ENCODE measurements at places on chromosomes 2 and 18.

- no peak for DNase-seq
These were observed 292.6 kb downstream of the PRKCE start for GRCh38 chr2:45944074-45944473.

GRCh38 chr2:2044269-2045057, 286.6 kb downstream of the MYT1L start:
- no peak for DNase-seq

DNA sequence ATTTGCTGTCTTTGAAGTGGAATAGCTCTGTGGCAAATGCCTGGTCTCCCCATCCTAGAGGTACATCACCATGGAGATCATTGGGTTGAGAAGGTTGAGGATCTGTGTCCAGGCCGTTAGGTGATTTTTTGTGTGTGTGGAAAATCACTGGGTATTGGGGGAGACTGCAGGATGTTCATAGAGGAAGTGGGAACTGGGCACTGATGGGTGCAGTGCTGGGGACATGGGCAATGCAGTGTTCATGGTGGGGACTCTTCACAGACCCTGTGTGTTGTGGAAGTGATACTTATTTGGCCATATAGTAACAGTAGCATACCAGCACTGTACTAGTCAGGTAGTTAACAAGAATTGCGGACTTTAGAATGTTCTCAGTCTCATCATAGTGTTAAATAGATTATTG, 34.9 kb downstream of the ATP9B start:
- DNase-seq, result no peak

DNA sequence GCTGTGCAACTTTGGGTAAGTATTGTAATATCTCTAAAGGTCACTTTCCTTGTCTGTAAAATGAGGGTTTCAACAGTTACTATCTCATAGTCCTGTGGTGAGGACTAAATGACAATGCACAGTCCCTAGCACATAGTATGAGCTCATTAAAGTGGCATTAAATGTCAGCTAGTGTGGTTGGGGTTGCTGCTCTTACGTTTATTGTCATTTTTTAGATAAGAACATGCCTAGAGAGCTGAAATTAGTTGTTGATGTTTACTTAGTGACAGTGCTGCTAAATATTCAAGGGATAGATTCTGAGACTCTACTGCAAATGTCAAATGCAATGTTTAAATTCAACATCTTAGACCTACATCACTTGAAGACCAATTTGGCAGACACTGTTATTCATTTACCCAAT, 356.1 kb upstream of the ETAA1 start:
- no peak for DNase-seq

- no peak for DNase-seq
These were observed 10.3 kb upstream of the ACKR3 start for GRCh38 chr2:236558993-236559978.

GRCh38 chr2:237723602-237724001, 75.0 kb upstream of the RBM44 start:
- DNase-seq, result peak; percentile 59

GRCh38 chr2:187982668-187983067, 309.0 kb upstream of the GULP1 start:
- peak; percentile 20 for DNase-seq

- DNase-seq, result no peak
These were observed 135.9 kb downstream of the VAPA start for GRCh38 chr18:10049747-10050146.

GRCh38 chr2:24919506-24920097, 435 bp downstream of the ADCY3 start:
- no peak for DNase-seq

DNA sequence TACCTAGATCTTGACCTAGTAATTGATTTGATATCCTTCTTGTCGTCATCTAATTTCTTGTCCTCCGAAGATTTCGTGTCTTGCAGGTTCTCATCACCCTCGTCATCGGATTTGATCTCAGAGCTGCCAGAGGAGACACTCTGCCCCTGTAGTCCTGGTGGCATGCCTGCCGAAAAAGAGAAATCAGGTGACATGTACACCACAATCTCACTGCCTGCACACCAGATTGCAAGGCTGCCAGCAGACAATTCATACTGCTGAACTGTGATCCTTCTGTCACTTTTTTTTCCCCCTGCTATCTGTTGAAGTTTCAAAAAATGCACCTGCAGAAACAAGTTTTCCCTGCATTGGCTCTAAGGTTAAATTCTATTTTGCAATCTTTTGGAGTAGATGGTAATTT, 273.2 kb upstream of the CCDC68 start:
- DNase-seq, result no peak

- no peak for DNase-seq
These were observed 197.8 kb upstream of the MEIS1 start for GRCh38 chr2:66236816-66237802.

GRCh38 chr2:7032371-7032770, 115.2 kb downstream of the RNF144A start:
- no peak for DNase-seq

DNA sequence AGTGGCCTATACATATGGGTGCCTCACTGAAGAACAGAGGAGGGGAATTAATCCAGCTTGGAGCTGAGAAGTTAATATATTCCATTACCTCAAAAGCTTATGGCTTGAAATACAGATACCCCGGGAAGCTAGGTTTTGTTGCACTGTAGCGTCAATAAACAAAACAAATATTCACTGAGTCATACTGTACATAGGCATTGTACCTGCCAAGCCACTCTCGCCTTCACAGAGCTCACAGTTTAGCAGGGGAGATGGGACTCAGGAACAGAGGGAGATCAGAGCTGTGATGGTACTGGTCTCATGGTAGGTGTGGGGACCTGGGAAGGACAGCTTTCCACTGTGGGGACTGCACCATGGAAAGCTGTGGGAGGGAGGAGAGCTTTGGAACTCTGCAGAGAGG, 111.2 kb upstream of the ST6GAL2 start:
- no peak for DNase-seq

DNA sequence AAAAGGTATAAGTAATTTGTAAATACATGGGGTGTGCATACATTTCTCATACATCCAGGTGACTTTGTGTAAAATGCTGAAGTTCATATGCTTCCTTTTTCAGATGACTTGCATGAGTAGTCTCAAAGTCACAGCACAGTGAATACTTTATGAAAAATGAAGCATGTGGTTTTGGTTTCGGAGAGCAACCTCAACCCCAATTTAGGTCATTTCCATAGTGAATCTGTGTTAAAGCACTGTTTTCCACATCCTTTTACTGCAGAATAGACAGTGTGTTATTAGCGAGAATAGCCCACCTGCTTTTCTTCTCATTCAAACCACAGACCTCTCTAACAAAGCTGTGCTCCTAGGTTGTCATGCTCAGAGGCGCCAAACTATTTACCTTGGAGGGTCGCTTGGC, 204.4 kb upstream of the RASGRP3 start:
- DNase-seq, result no peak

GRCh38 chr2:176685908-176686307, 416.7 kb downstream of the MTX2 start:
- no peak for DNase-seq

GRCh38 chr2:88179228-88179679, 9.1 kb downstream of the THNSL2 start:
- DNase-seq, result no peak

DNA sequence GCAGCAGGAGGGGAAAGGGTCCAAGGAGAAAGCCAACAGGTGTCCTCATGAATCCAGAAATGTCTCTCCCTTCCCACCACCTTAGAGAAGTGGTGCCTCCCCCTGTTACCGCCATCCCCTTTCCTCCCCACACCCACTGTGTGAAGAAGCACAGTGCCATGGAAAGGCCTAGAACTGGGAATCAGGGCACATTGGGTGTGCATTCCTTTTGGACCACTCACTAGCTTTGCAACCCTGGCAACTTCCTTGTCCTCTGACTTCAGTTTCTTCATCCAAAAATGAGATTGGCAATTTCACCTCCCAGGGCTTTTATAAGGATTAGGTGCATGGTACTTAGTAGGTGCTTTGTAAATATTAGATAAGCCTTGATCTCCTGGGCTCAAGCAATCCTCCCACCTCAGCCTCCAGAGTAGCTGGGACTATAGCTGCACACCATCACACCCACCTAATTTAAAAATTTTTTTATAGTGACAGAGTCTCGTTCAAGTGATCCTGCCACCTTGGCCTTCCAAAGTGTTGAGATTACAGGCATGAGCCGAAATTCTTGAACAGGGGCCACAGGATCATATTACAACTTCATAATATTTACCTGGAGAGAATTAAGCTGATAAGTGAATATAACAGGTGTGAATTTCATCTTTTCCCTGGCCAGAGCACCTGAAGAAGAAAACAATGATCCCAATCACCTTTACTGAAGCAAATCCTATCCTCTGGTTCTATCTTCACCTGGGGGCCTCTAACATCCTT, 97.9 kb upstream of the TAF1B start:
- no peak for DNase-seq

DNA sequence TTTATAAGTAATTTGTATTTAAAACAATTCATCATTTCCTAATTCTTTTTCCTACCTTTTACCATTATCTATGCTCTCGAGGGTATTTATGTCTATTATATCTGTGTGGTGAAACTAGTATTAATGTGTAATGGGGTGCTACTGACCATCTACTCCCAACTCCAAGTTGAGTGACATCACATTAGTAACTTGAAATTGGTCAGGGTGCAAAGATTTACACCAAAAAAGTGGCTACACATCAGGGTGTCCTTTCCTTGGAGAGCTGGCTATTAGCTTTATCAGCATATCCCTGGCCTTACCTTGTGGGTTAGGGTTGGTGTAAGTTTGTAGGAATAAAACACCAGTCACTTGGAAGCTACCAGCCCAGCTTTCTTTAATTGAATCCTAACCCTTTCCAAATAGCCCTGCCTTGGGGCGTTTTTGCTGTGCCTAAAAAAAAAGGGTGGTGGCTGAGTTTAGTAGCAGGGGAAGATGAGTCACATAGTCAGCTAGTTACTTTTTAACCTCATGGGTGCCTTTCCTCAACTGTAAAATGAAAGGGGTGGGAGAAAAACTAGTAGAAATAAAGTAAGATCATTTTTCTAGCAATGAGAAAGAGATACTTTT, 14.0 kb downstream of the ANXA4 start:
- no peak for DNase-seq

- no peak for DNase-seq
These were observed 888.0 kb downstream of the EPHA4 start for GRCh38 chr2:220684099-220684498.

- no peak for DNase-seq
These were observed 26.8 kb downstream of the FAM178B start for GRCh38 chr2:96959406-96960110.

DNA sequence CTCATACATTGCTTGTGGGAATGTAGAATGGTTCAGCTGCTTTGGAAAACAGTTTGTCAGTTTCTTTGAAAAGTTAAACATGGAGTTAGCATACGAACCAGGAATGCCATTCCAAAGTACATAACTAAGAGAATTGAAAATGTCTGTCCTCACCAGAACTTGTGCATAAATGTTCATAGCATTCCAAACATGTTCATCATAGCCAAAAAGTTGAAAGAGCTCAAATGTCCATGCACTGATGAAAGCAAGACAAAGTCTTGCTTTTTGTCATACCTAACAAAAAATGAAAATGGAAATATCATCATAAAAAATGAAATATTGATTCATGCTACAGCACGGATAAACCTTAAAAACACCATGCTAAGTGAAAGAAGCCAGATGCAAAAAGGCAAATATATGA, 408.8 kb upstream of the UBE2E3 start:
- no peak for DNase-seq

DNA sequence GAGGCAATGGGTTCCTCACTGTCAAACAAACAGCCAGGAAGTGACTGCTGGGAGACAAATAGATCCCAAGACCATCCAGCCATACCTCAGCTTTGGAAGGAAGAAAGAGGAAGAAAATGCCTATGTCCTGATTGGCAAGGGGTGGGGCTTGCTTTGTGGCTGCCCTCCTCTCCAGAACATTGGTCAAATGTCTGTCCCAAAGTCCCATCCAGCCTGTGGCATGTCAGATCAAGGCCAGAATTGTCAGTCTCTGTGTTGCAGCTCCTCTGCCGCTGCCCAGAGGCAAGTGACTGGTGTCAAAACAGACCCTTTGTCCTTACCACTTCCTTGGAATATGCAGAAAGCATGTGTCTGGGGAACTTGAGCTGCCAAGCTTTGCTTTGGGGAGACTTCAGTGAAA, 63.0 kb upstream of the SMAD2 start:
- DNase-seq, result no peak

GRCh38 chr2:241007111-241007510, 8.7 kb downstream of the SNED1 start:
- DNase-seq, result no peak

GRCh38 chr18:28175930-28176697, 816 bp downstream of the CDH2 start:
- DNase-seq, result peak; percentile 21

GRCh38 chr18:261398-262073, 6.3 kb downstream of the THOC1 start:
- no peak for DNase-seq

DNA sequence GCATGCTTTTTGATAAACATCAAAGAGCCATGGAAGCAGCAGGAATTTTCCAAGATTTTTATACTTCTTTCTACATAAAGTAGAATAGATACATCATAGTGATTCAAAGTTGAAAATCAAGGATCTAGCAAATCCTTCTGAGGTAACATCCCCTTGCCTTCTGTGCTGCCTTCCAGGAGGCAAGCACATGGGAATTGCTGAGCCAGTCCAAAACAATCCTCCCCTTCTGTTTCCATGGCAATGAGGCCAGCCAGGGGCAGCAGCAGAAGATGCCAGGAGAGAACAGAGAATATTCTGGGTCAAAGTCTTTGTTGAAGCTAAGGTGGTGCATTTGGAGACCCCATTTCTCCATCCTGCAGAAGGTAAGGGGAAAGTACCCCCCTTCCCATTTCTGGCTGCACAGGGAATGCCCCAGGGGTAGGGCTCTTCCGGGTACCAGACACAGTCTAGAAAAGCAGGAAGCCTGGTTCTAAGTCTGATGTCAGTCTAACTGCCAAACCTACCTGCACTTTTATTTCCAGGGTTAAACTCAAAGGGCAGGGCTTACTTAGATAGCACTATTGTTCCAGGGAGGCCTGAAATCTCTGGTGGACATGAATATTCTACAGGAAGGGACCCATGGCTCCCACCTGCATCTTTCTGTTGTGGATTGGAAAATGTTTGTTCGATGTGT, 22.1 kb downstream of the CENPA start:
- no peak for DNase-seq

DNA sequence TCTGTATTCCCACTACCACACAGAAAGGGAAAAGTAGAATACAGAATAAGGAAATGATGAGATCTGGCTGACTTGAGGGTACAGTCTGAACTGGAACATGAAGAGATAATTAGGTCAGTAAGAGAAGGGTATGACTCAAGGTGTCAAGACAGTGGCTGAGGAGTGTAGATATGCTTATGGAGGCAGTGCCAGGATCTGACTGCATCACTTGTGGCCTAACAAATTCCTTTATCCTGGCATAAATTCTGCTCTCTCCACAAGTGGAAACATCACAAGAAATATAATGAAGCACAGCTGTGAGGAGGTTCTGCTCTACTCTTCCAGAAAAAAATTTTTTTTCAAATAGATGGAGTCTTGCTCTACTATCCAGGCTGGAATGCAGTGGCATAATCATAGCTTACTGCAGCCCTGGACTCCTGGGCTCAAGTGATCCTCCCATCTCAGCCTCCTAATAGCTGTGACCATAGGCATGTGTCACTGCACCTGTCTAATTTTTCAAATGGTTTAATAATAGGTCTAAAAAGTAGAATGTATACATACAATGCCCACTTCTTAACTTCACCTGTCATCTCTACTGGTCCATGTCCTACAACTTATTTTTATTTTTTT, 85.3 kb downstream of the C2orf74 start:
- DNase-seq, result no peak

Data from left ventricle myocardium inferior (tissue), 1 donor.